HS-5 (cell line): ENCODE measurements at places on chromosomes 4 and X.

DNA sequence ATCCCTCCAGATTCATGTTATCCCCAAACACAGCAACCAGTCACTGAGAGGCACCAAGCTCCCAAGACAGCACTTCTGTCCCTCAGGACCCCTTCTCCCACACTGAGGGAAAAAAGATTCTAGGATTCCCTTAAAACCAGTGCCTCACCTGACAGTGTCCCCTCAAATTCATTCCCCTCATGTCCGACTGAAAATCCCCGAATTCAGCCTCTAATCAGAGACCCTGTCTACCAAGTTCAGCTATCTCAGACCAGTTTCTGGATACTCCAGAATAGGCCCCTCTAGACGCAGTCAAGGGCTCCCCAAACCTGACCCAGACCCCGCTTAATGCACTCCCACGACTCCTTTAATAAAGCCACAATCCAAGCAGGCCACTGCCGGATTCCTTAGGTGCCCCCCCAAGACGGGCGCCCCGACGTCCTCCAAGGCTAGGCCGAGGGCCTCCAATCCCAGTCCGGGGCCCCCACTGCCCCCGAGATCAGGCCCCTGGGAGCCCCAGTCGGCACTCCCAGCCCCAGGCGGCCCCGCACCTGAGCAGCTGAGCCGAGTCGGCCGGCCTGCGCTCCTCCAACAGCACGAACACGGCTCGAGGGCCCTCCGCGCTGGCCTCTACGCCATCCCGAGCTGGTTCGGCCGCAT, 457 bp downstream of the TFE3 start:
- no peak for DNase-seq

- DNase-seq, result no peak
These were observed 15.9 kb upstream of the NOCT start for GRCh38 chr4:138999666-139000065.

GRCh38 chrX:150012647-150013381, 74.5 kb upstream of the EOLA2 start:
- DNase-seq, result no peak

DNA sequence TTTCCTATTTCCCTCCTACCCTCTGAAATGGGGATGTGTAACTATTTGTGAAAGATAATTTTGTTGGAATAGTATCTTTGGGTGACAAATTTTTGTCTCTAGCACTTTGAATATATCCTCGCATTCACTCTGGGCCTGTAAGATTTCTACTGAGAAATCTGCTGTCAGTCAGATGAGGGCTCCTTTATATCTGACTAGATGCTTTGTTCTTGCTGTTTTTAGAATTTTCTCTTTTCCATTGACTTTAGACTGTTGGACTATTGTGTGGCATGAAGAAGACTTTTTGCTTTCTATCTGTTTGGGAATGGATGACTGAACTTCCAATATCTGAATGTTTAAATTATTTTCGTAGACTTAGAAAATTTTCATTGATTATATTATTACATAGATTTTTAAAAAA, 54.2 kb upstream of the GRID2 start:
- DNase-seq, result no peak

DNA sequence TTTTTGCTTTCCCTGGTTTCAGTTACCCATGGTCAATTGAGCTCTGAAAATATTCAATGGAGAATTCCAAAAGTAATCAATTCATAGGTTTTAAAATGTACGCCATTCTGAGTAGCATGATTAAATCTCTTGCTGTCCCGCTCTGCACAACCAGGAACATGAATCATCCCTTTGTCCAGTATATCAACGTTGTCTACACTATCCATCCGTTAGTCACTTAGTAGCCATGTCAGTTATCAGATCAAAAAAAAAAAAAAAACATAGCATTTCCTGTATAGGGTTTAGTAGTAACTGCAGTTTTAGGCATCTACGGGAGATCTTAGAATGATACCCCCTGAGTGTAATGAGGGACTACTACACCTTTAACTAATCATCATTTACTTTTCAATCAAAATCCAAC, 15.1 kb downstream of the LAMP2 start:
- DNase-seq, result no peak

DNA sequence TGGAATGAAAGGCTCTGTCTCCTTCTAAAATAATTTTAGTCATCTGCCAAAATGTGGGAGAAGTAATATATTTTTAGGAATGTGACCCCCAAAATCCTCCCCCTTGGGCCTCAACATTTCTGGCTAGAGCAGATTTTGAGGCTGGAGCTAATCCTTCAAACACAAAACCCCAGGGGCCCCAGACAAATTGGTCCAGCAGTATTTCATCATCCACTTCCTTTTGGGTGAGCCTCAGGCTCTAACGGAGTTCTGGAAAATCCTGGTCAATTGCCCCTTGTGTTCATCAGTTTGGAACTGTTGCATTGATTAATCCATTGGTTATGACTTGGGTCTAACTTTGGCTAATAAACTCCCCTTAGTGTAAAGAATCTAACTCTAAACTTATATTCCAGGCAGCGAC, 67.4 kb upstream of the PCDH19 start:
- no peak for DNase-seq
